ENCODE measurements at places on chromosomes 2 and 18. TPM values are rescaled to one million over a fixed set of nuclear protein-coding genes. Genes with fewer than 3 reads are reported as not detected.

DNA sequence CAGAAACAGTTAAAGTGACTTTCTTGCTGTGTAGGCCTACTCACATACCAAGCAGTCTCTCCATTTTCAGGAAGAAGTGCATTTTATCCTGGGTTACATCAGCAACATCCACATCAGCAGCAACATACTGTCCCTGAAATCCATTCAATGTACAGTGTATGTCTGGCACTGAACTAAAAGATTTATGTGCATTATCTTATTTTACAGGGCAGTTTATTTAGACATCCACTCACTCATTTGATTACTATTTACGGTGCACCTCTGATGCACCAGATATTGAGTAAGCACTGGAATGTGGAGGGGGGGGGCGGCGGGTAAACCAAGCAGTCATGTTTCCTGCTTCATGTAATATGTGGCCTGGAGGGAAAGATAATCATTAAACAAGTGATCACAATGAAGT lies 1128.2 kb downstream of the BCL11A start:
- DNase-seq = no peak

DNA sequence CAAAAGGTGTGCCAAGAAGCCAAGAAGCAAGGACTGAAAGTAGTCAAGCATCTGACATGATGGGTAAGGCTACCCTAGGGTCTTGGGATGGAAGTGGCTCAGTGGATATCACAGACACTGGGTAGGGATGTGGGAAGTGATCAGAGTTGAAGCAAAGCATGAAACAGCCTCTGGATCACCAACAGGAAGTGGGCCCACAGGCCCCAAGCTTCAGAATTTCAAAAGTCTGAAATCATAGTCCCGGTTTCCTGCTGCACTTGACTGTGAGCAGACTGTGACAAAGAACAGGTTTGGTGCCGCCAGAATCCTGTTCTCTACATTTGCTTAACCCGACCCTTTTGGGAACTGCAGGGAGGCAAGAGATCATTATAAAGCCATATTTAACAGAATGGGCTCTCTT lies 57.4 kb downstream of the SP100 start:
- no peak for DNase-seq

DNA sequence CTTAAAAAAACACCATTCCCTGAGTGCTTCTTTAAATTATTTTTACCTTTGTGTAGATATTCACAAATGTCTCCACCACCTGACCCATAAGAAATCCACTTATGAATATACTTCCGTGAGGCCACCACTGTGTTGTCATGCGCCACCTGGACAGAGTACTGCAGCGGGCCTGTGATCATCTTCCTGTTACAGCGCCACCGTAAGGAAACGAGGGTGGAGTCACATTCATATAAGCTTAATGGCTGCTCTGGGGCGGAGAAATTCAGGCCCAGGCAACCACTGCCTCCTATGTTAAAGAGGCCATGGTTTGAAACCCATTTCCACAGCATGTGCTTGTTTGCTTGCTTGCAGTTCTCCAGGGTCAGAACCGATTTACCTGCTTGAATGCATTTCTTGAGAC lies 17.7 kb downstream of the PLA2R1 start:
- no peak for DNase-seq

DRC1 gene
- not detected for total RNA-seq

PRSS56 gene
- not detected for total RNA-seq

DNA sequence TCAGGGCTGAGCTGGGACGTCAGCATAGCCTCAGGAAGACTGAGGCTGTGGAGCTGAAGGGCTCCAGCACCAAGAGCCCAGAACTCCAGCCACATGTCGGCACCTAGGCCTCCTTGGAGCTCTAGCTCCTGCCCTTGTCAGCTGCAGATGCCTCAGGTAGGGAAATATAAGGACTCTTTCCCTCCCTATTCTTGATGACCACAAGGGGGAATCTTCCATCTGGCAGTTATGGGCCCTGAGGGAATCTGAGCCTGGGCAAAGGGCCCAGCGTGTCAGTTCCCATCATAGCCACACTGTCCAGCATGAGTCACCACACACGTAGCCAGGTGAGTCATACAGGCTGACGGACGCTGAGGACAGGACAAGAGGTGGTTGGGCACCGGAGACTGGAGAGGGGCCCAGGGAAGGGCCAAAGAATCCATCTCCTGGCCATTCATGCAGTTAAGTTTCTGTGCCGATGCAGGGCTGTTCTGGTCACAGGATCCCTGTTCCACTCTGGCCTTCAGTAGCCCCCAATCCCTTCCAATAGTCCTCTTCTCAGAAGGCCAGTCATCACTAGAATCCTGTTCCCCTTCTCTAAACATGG lies 1.8 kb downstream of the MPV17 start:
- peak; percentile 86 for DNase-seq

- DNase-seq = no peak
These were observed 92.1 kb downstream of the AOX1 start for GRCh38 chr2:200677721-200678532.

- no peak for DNase-seq
These were observed 138.0 kb downstream of the GAREM1 start for GRCh38 chr18:32332708-32333107.

GRCh38 chr2:55992455-55992854 lies 68.9 kb upstream of the EFEMP1 start:
- peak; percentile 47 for DNase-seq

DNA sequence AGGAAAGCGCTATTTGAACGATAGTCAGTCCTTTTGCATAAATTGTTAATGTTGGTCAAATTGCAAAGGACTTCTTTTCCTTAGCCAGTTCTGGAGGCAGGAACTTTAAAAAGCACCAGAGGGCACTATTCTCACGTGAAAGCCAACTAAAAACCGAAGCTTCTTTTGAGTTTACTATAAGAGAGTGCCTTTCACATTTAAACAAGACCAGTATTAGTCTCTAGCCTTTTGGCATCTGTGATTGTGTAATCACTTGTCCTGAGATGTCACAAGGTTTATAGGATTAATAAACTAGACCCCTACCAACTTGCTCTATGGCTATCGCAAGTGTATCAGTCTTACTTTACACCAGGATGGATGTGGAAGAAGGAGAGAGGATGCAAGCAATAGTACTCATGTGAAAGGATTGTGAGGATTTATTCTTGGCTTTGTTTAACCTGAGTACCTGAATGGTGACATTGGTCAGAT lies 14.4 kb upstream of the STAT4 start:
- DNase-seq = no peak

- no peak for DNase-seq
These were observed 74.2 kb downstream of the HS1BP3 start for GRCh38 chr2:20576598-20577115.

DNA sequence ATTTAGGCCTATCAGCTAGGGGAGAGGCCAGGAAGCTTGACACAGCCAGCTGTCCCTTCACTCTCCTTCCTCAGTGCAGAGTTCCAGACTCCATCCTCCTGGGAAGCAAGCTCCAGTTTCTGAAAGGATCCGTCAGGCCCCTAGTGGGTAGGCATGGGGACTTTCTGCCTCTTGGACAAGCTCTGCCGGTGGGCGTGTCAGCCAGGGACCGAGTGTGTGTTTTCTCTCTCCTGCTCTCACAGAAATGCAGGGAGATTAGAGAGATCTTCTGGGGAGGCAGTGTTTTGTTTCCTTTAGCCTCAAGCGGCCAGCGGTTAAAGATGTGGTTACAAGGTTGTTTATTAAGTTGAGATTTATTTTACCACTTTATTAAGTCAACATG lies 29.9 kb upstream of the OTOS start:
- no peak for DNase-seq

DNA sequence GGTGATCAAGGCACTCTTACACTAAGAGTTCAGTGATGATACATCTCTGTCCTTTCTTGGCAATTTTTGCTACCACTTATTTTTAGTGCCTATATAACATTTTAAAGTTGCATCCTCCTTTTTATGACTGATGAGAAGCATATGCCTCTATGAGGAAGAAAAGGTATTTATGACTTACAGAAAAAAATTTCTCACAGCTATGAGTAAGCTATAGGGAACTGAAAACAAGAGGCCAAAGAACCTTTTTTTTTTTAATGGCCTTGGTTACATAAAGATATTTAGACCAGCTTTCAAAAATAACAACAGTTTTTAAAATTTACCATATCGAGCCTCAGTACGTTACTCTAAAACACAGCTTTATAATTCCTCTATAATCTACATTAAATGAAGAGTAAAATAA lies 21.3 kb downstream of the MBD5 start:
- DNase-seq = no peak

GRCh38 chr2:64655018-64655664 lies 1.4 kb upstream of the SERTAD2 start:
- no peak for DNase-seq

DNA sequence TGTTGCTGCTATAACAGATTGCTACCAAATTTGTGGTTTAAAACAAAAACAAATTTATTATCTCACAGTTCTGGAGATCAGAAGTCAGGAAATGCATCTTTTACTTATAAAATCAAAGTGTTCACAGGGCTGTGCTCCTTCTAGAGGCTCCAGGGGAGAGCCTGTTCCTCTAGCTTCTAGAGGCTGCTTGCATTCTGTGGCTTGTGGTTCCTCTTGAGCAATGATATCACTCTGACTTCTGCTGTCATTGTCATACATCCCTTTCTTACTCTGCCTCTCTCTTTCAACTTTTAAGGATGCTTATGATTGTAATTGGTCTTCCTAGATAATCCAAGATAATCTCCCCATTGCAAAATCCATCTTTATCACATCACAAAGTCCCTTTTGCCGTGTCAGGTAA lies 6.1 kb upstream of the DCC start:
- DNase-seq = no peak

DNA sequence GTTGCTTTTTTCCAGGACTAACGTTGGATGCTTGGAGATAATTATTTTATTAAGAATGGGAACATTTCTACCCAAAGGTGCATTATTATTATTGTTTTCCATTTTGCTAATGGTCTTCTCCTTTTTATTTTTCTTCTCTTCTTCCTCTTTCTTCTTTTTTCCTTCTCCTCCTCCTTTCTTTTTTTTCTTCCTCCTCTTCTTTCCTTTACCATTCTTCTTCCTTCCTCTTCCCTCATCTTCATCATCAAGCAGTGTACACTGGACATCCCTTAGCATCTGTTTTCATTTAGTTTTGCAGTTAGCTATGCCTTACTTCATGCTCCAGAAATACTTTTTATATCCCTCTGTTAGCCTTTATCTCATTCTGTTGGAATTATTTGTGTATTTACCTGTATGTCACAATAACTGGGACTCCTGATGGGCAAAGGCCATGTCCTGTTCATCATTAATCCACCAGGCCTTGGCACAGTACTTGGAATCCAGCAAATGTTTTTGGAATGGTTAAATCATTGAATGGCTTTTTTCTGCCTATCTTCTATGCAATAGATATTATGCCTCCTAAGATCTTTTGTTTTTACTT lies 162.7 kb downstream of the CAMKMT start:
- no peak for DNase-seq

- DNase-seq = no peak
These were observed 58.2 kb downstream of the SLC9A2 start for GRCh38 chr2:102677244-102678215.

AMER3 gene
- 0.13 TPM for total RNA-seq

DNA sequence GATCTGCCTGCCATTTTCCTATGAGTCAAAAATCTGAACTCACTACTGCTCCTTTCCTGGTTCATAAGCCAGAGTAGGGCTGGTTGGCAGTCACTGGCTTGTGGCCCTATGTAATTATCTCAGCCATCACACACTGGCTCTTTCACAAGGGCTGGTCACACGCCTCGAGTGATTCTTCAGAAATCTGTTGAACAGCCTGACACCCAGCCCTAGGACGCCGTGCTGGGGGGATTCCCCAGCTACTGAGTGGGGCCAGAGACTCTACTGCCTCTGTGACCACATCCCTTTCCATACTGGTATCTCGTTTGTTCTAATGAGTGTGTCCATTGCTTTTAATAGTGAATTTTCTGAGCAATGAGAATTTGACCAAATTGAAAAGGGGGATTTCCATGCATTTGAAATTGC lies 45.8 kb upstream of the RBM44 start:
- DNase-seq = no peak

- DNase-seq = no peak
These were observed 1.7 kb upstream of the SLC40A1 start for GRCh38 chr2:189582140-189582808.

DNA sequence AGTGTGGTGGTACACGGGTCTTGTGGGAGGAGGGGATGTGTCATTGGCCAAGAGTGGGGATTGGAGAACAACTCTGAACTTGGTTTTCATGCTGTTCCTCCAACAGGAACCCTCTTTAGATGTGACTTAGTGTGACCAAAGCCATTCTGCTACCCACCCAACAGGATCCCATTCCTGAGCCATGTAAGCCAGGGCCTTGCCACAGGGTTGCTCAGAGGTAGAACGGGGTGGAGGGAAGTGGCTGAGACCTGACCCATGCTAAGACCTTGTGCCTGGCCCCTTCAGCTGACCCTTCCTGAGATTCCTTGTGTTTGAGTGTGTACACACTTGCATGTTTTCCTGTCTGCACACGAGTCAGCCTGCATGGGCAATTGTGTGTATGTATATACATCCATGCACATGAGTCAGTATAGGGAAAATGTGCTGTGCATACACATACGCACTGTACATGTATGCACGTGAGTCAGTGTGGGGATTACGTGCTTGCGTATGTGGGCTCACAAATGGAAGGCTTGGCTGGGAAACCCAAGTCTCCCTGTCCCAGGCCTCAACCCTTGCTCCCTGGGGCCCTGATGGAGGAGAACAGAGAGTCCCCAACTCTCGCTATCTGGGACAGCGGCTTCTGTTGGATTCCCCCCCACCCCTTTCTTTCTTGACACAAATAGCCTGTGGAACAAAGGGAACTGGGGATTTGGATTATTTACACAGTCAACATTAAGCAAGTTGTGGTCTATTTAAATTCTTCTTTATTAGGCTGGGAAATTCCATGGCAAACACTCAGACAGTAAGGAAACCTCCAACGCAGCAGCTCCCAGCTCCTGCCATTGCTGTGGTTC lies 339.8 kb downstream of the DYSF start:
- DNase-seq = no peak

DNA sequence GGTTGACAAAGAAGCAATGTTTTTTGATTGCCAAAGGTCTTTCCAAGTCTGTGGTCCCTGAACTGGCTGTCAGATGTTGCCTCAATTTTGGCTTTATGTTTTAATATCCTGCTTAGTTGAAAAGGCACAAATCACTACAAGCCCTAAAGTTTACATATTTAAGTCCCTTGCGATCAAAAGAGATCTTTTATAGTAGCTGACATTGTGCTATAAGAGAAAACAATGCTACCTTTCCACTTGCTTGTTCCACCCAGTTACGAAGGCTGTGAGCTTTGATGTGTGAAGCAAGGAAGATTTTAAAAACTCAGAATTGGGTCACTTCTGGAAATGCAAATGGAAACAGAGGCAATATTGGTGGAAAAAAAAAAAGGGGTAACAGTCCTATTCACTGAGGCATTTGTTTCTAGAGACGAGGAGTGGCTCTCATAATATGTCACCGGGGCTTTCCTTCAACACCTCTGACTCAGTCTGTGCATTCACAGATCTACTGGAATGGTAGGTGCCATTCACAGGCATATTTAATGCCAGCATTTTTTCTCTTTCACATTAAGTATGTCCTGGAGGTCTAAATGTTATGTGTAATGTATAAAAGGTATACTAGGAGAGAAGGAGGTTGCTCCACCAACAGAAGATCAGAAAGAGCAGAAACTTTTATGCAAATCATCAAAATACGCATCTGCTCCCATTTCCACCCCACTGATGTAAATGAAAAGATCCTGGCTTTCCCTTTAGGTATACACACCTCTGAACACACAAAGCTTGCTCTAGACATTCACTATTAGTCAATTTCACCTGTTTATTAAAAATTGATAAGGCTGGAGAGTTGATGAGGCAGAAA lies 91.8 kb downstream of the TGIF1 start:
- DNase-seq = no peak

- DNase-seq = no peak
These were observed 71.1 kb downstream of the ANKRD44 start for GRCh38 chr2:197239434-197239833.

MROH2A gene
- total RNA-seq = 1.6 TPM

Measured in Peyer's patch (tissue), 4 donors.